H9 (cell line): ENCODE measurements at places on chromosomes 1 and 21. TPM values are rescaled to one million over a fixed set of nuclear protein-coding genes. Genes with fewer than 3 reads are reported as not detected.

GRCh38 chr1:185014941-185015340 is 30.4 kb upstream of the RNF2 start:
- no peak overlapping the region for H3K27ac ChIP-seq
- no peak overlapping the region for H3K4me3 ChIP-seq

DNA sequence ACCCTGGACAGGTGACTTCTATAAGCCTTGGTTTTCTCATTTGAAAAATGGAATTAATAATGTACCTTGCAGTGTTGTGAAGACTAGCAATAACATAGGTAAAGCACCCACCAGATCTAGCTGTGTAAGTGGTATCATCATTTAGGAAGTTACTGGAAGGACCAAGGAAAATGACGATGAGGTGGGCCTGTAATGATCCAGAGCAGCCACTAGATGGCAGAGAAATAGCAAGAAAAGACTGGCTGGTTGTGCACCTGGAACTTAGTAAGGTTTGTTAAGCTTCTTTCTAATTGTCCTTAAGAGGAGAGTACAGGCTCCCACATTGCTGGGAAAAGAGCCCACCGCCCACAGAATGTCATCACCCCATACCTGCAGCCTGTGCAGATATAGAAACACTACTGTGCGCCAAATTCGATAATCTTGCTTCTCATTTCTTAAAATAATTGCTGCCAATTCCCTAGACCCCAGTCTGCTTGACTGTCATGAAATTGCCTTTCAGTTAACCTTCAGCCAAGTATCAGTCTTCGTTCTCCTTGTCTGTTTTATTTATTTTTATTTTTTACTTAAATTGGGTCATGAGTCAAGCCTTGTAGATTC is 37.2 kb downstream of the WNT4 start:
- H3K27me3 ChIP-seq, result no peaks in the 10 kb centered on the region
- H3K36me3 ChIP-seq, result peaks cover 9% of the 10 kb centered on the region
- no peak for DNase-seq
- H3K4me1 ChIP-seq, result no peaks in the 10 kb centered on the region

GRCh38 chr1:55150880-55151588 is 64.1 kb downstream of the USP24 start:
- H3K27ac ChIP-seq, result no peak overlapping the region
- H3K4me1 ChIP-seq, result no peaks in the 10 kb centered on the region
- no peak for DNase-seq
- no peak overlapping the region for H3K4me3 ChIP-seq

DNA sequence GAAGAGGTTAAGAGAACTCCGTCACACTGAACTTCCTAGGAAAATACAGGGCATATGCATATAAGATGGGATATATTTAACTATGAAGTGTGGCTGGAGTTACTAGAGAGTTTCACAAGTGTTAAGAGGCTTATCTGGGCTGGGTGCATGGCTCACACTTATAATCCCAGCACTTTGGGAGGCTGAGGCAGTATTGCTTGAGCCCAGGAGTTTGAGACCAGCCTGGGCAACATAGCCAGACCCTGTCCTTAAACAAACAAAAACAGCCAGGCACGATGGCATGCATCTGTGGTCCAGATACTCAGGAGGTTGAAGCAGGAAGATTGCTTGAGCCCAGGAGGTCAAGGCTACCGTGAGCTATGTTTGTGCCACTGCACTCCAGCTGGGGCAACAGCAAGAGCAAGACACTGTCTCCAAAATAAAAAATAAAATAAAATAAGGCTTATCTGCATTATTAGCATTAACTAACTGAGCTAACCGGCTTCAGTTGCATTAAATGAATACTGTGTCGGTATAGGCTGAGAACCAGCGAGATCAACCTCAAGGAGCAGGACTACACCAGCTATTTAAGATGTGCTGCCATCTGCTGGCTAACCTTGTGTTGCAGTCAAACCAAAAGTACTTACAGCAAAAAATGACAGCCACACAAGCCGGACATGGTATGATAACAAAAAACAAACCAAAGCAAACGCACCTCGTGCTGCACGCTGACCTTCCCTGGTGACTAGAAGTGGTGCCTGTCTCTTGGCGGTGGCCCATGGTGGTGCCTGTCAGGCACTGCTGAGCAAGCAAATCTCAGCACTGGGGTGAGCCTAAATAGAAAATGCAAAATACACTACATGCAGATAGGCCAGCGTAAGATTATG is 19.7 kb upstream of the RBBP5 start:
- H3K36me3 ChIP-seq, result peaks cover 12% of the 10 kb centered on the region
- no peak overlapping the region; the same call in 2 of the 3 replicates for H3K4me3 ChIP-seq
- no peaks in the 10 kb centered on the region for H3K27me3 ChIP-seq
- DNase-seq, result peak; percentile 78
- no peak overlapping the region for H3K27ac ChIP-seq
- H3K4me1 ChIP-seq, result peaks cover 5% of the 10 kb centered on the region; the same call in 1 of the 2 replicates

DNA sequence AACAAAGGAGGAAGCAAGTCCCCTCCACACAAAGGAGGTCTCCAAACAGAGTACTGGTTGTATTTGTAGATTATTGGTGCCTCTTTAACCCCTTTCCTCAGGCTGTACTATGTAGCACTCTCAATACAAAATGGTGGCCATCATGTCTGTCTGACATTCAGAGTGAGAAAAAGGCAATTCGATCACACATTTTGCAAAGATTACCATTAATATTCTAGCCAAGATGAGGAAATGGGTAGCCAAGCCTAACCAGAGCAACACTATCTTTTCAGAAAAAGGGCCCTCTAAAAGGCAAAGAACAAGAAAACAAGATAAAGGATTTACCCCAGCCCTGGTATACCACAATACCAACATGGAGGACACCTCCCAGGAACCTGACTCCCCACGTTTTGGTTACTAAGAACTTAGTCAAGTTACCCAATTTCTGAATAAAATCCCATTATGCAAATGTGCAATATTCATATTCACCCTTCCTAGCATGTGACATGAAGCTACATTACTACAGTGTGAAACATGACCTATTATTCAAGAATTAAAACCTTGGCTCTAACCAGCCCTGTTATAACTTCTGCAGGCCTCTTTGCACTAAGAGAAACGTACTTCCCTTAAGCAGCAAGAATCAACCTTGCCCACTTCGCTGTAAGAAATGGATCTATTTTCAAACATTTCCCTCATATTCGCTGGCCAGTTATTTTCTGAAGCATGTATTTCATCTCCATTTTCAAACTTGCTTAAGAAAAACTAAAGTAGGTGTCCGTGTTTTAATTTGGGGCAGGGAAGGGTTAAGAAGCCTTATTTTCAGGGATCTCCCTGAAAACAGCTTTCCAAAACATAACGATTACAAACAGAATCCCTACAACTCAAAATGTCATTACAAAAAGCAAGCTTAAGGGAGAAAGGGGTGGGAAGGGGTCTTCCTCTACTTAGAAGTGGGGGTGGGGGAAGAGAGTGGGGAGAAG is 2.1 kb downstream of the KDM5B start:
- peak overlapping the region; percentile 96 for H3K4me3 ChIP-seq
- H3K4me1 ChIP-seq, result peaks cover 12% of the 10 kb centered on the region
- peaks cover 3% of the 10 kb centered on the region; the same call in 1 of the 2 replicates for H3K27me3 ChIP-seq
- peak overlapping the region; percentile 48 for H3K27ac ChIP-seq

FNDC5 gene
- total RNA-seq, result 4.5 and 5.9 TPM in 2 replicates

SHISA4 gene
- total RNA-seq, result 6.3 and 8.1 TPM in 2 replicates

CELA3B gene
- not detected in 2 replicates for total RNA-seq
